ENCODE measurements at places on chromosomes 16 and 17.

DNA sequence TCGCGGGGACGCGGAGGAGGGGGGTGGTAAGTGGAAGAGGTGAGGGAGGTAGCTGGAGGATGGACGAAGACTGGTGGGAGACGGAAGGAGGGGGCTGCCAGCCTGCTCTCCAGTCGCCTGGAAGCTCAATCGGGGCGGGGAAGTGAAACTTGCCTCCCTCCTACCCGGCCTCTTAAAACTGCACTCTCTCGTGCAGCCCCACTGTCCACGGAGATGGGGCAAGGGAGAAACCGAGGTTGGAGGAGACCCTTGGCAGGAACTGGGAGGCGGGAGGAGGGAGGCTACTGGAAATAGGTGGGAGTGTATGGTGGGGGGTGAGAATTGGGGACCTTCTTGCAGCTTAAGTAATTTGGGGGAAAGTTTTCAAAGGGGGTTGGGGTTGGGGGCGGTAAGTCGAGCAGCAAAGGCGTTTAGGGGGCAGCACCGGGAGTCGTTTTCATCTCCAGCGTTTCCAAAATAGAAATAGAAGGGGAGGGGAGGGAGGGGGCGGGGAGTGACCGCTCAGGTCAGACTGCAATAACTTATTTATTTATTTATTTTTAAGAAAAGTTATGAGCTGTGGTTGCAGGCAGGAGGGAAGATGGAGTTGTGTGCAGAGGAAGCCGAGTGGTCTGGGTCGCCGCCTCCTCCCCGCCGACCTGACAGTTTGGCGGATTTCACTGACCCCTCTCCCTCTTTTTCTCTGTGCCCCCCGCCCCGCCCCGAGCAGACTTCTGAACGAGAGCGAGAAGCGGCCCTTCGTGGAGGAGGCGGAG, 1.4 kb downstream of the SOX9 start:
- DNase-seq = no peak

DNA sequence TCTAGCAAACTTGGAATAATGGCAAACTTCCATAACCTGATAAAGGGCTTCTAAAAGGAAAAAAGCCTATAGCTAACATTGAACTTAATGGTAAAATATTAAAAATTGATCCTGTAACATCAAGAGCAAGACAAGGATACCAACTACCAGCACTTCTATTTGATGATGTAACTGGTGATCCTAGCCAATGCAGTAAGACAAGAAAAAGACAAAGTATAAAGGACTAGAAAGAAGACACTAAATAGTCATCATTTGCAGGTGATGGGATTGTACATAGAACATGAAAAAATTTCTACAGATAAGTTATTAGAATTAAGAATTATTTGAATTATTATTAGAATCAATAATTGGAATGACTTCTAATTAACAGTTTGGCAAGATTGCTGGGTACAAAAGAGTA, 37.0 kb downstream of the B9D1 start:
- DNase-seq = no peak

DNA sequence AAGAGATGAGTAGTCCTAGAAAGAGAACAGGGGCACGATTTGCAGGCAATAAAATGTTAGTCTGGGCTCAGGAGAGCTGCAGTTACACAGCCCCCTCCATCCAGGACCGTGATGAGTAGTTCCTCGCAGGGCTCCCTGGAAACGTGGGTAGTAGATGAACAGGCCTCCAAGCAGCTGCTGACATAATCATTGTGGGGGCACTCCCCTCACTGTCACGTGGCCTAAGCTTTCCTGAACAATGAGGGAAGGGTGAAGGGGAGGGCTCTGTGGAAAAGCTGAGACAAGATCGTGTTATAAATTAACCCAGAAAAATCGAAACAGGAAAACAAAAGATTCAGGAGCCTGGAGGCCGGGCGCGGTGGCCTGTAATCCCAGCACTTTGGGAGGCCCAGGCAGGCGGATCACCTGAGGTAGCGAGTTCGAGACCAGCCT, 1.3 kb upstream of the PER1 start:
- DNase-seq = peak; percentile 96

- no peak for DNase-seq
Measured at GRCh38 chr17:10144982-10145381, 53.4 kb downstream of the GAS7 start.

- no peak for DNase-seq
Measured at GRCh38 chr17:12358477-12358876, 307.2 kb upstream of the MYOCD start.

DNA sequence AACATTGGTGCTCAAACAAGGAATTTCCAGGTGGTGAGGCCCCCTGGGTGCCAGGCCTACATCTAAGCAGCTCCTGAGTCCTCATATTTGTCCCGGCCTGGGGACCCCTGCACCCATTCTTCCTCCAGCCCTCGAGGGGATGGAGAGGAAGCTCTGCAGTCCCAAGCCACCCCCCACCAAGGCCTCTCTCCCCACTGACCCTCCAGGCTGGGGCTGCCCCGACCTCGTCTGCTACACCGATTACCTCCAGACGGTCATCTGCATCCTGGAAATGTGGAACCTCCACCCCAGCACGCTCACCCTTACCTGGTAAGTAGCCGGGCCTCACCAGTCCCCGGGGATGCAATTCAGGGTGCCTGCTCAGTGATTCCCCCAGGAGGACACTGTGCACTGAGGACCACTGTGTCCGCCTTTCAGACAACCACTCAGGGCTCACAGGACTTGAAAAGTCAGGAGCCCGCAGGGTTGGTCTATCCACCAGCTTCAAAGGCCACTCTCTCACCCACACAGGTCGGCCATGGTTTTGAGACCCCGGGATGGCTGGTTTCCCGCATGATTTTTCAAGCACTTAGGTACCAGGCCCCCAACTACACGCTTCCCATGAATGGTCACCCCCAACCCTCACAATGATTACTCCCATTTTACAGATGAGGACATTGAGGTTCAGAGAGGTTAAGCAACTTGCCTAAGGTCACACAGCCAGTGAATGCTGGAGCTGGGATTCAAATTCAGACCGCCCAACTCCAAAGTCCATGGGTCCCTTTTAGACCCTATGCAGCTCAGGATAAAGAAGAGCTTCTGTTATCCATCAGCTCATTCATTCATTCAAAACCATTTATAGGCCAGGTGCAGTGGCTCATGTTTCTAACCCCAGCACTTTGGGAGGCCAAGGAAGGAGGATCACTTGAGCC, 32.4 kb downstream of the IL21R start:
- DNase-seq = no peak

- DNase-seq = no peak
Measured at GRCh38 chr17:20045476-20045875, 36.3 kb downstream of the SPECC1 start.

GRCh38 chr16:66318505-66318904, 48.0 kb upstream of the CDH5 start:
- no peak for DNase-seq

DNA sequence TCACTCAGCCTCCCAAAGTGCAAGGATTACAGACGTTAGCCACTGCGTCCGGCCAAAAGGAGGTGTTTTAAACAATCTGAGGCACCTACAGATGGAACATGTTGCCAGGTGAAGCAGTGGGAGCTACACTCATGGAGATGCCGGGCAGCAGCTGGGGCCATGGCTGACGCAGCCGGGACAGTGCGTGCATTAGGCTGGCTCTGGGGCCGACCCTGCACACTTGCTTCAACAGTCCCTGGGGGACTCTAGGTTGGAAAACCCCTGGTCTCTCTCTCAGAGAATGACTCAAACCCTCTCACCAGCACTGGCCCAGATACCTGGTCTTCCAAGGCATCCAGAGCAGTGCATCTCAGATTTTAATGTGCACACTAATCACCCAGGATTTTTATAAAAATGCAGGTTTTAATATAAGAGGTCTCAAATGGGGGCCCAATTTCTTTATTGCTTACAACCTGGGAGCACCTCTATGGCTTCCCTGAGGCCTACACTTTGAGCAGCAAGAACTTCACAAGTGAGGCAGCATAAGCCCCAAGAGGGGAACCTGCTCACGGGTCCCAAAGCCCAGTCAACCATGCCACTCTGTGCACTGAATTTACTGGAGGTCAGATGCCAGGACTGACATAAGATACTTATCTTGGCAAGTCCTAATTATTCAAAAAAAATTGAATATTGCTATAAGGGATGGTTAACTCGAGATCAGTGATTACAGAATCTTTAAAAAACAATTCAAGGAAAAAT, 70.8 kb upstream of the TRAP1 start:
- DNase-seq = no peak

DNA sequence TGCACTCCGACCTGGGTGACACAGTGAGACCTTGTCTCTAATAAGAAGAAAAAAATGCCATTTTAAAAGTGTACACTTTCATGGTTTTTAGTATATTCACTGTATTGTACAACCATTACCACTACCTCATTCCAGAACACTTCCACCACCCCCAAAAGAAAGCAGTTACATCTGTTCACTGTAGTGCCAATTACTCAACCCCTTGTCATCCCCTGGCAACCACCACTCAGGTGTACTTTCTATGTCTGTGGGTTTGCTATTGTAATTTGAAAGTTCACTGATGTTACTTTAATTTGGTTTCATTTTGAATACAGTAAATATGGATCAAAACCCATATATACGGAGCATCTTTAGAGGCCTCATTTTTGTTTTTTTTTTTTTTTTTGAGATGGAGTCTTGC, 6.1 kb downstream of the ZG16 start:
- no peak for DNase-seq

DNA sequence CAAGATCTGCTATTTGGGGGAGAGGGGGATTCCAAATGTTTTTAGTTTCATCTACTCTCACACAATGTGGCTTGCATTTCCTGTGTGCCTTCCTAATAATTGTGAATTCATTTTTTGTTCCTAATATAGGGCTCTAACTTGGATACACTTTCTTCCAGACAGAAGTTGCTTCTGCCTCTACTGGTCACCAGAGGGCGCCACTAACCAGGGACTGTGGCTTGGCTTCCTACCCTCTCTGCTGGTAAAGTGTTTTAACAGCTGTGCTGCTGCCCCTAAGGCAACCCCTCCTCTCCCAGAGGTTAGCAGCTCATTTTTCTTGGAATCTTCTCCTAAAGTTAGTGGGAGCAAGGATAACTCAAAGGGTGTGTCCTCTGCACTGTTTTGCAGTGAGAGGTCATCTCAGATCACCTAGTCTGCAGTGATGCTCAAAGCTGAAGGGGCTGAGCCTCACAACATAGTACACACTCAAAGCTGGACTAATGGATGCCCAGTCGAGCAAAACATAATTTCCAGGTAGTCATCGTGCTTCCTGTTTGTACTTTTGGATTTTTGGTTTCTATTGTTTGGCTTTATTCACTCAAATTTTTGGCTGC, 5.0 kb upstream of the PRSS54 start:
- no peak for DNase-seq

GRCh38 chr16:57032931-57033330, 43.6 kb downstream of the NLRC5 start:
- no peak for DNase-seq

DNA sequence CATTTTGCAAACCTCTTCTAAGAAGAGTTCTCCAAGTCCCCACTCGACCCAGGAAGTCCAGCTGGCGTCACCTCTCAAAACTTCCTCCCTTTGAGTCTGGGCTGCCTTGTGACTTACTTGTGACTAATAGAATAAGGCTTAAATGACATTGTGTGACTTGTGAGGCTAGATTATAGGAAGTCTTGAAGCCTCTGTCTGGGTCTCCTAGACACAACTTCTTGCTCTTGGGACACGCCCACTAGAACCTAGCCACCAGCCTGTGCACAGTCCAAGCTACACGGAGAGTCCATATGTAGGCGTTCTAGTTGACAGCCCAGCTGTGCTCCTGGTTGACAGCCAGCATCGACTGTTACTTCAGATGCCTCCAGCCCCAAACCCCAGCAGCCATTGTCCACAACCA, 66.7 kb upstream of the TANC2 start:
- no peak for DNase-seq

DNA sequence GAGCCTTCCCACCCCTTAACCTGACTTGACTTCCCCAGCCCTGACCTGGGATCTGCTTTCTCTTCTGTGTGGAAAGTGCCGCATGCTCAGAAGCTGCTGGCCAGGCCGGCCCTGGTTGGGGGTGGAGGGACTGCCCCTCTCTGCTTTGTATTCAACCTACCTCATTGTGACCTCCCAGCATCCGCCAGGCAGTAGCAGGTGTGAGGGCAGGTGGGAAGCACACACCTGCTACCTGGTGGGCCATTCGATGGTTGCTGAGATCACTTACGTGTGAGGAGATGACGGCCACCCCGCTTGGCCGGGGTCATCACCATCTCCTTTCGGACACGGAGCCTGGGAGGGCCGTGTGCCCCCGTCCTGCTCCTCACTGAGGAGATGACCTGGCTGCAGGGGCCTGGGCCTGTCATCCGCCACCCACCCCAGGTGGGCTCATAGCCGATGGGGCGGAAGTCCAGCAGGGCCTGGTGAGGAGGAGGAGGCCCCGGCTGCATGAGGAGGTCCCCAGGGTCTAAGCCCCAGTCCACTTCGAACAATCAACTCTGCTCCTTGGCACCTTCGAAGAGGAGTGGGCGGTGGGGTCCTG, 7.1 kb downstream of the CPNE7 start:
- DNase-seq = no peak

DNA sequence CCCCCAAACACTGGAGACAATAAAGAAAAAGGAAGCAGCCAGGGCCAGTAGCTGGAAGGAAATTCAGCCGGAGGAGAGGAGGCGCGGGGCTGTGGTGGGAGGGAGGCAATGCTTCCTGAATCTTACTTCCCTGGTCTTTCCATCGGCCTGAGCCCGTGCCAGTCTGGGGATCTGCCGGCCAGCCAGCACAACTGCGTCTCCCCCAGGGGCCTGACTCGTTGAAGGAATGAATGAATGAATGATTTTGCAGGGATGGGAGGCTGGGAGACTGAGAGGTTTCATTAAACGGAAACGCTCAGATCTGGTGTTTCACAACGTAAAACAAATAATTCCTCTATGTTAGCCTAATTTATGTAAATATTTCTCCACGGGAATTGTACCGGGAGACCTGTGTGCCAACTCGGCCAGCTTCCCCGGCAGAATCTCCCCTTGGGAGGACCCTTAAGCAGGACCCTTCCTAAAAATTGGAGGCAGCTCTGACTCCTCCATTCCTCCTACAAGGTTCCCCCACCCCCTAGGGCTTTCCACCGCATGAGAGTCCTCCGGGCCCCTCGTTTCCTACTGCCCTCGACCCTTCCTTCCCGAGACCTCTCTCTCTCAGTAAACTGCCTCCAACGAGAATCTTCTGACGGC, 1.3 kb upstream of the BAIAP2 start:
- DNase-seq = no peak

DNA sequence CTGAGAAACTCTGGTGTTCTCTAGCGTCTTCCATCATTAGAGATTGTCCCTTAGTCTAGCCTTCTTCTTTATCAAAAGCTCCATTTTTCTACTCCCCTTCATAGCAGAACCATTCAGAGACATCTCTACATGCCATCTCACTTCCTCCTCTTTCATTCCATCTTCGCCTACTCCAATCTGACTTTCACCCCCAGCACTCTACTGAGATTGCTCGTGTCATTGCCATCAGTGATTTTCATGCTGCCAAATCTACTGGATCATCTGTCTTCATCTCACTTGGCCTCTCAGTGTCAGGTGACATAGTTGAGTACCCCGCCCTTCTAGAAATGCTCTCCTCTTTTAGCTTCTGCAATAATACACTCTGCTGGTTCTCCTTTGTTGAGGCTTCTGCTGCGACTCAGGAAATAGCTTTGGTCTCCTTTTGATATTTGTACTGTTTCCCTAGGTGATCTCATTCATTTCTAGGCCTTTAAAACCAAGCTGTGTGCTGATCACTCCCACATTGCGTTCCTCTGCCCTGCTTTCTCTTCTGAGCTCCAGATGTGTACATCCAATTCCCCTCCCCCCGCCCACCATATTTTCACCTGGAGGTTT, 119.1 kb downstream of the FTO start:
- no peak for DNase-seq
